RWPE1 (cell line): ENCODE measurements at places on chromosomes 12 and 14.

DNA sequence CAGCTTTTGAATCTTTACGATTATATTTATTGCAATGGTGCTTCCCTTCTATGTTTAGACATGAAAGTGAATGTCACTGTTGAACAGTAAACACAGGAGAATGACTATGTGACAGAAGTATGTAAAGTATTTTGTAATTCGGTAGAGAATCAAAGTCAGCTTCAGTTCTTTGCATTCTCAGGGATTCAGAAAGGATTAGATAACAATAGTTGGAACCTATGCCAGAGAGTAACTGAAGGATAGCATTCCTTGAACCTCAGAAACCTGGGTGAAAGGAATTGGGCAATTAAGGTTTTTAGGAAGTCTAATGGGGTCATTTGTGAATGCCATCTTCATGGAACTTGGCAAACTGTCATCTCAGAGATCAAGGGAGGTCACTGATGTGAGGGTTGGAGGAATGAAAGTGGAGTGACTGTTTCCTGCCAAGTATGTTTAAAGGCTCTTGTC, 305.3 kb upstream of the DDHD1 start:
- peak; percentile 62 for DNase-seq

- DNase-seq, result no peak
These were observed 172.2 kb downstream of the NAV3 start for GRCh38 chr12:78002878-78003277.

GRCh38 chr14:103118018-103118662, 5.1 kb upstream of the TNFAIP2 start:
- DNase-seq, result no peak

DNA sequence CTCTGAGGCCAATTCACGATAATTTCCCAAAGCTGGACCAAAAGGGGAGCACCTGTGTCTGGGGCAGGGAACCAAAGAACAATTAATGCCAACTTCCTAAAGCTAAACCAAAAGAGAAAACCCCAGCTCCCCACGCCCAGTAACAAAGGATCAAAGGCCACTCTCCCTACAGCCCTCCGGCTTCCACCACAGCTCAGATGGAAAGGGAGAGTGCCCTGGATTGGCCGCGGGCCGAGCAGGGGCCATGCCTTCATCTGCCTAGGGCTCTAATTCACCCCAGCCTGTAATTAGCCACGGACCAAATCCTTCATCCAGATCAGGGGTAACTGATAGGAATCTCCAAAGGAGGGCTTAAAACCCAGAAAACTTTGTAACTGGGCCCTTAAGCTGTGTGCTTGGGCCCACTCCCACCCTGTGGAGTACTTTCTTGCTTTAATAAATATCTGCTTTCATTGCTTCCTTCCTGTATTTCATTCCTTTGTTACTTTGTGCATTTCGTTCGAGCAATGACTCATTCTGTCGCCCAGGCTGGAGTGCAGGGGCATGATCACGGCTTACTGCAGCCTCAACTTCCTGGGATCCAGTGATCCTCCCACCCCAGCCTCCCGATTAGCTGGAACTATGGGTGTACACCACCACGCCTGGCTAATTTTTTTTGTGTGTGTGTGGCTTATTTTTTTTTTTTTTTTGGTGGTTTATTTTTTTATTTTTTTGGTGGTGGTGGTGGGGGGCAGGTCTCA, 65.5 kb upstream of the PPP4R3A start:
- no peak for DNase-seq

- no peak for DNase-seq
These were observed 13.5 kb downstream of the TBX3 start for GRCh38 chr12:114670291-114670980.

DNA sequence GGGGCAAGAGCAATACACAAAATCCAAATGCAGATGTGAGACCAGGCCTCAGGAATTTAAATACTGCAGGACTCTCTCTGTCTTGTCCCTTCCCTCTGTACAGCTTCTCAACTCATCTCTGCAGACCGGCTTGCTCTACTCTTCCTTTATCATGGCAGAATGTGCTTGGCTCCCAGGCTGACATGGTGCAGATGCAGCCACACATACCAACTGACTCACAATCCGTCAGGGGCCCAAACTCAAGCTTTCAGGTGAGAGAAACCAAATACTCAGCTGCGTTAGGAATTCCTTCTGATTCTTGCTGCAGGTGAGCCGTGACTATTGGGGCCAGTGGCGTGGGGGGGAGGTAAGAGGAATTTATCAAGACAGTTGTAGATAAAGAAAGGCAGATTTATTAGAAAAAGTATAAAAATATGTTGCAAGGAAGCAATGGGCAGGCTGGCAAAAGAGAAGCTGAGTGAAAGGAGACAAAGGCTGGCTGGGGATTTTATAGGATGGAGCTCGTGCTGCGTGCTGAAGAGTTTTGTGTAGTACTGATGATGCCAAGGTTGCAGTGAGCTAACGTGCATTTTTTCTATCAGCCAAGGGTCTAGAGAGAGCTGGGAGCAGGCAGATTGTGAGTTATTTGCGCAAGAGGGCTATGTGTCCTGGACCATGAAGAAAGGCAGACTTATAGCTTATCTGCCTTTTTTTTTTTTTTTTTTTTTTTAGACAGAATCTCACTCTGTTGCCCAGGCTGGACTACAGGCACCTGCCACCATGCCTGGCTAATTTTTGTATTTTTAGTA, 5.0 kb upstream of the LGALS3 start:
- no peak for DNase-seq

GRCh38 chr12:5827591-5827990, 117.5 kb downstream of the ANO2 start:
- DNase-seq, result no peak

GRCh38 chr14:94673071-94673470, 60.9 kb downstream of the SERPINA3 start:
- no peak for DNase-seq

- no peak for DNase-seq
These were observed 25.1 kb downstream of the RBMS2 start for GRCh38 chr12:56546680-56547079.

DNA sequence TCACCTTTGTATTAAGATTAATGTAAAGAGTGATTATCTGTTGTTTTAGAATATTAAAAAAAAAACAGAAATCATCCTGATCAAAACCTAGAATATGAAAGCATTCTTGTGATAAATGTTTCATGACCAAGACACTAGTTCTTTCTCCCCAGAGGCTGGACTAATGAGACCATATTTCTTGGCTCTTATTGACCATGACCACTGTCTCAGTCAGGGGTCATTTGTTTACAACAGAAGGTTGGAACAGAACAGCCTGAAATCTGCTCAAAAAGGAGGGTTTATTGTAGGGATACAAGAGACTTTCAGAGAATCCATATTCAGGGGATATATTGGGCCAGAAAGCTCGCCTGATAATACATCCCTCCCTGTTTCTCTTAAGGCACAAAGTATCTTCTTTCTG, 87.7 kb downstream of the TMEM30B start:
- DNase-seq, result no peak

DNA sequence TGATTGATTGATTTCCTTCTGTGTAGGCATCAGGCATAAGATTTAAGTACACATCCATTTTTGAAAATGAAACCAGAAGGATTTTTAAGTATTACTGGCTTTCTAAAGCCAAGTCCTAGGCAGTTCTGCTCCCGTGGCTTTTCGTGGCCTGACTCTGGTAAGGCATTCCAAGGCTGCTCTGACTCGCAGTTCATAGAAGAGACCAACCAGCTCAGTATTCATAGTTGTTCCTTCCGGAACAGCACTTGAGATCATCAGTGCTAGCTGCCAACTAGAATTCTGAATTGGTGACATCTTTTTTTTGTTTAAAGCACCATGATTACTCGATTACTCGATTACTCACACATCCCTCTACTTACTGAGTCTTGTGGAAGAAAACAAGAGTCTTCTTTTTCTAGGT, 25.9 kb downstream of the SUDS3 start:
- DNase-seq, result no peak

- peak; percentile 40 for DNase-seq
These were observed 102.8 kb downstream of the SLC16A7 start for GRCh38 chr12:59698600-59698999.

GRCh38 chr12:2893007-2893406, 2.3 kb downstream of the TULP3 start:
- DNase-seq, result no peak

- no peak for DNase-seq
These were observed 59.1 kb downstream of the FAM222A start for GRCh38 chr12:109772622-109773321.

GRCh38 chr12:1630133-1630826, 1.2 kb downstream of the WNT5B start:
- DNase-seq, result no peak

DNA sequence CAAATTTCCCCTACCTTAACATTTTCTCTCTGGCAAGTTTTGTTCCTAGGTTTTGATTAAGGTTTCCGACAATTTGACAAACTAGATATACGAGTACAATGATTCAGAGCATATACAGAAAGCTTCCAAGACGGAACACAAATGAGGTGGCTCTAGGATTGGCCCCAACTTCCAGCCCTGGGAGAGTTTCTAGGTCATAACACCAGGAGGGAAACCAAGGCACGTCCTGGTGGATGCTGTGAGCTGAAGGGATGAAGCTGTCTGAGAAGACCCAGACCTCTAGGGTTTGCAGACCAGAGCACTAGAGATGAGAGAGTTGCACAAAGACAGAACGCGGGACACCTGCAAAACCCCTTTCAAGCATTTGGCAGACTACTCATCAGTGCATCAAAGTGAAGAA, 51.5 kb upstream of the CAND1 start:
- DNase-seq, result no peak

- DNase-seq, result no peak
These were observed 8.6 kb downstream of the ZNF219 start for GRCh38 chr14:21089877-21090193.

GRCh38 chr14:71497645-71498086, 434.6 kb upstream of the RGS6 start:
- DNase-seq, result no peak

GRCh38 chr12:52319097-52319496, 2.1 kb downstream of the KRT83 start:
- DNase-seq, result no peak

GRCh38 chr14:56150645-56151345, 32.6 kb downstream of the PELI2 start:
- no peak for DNase-seq

DNA sequence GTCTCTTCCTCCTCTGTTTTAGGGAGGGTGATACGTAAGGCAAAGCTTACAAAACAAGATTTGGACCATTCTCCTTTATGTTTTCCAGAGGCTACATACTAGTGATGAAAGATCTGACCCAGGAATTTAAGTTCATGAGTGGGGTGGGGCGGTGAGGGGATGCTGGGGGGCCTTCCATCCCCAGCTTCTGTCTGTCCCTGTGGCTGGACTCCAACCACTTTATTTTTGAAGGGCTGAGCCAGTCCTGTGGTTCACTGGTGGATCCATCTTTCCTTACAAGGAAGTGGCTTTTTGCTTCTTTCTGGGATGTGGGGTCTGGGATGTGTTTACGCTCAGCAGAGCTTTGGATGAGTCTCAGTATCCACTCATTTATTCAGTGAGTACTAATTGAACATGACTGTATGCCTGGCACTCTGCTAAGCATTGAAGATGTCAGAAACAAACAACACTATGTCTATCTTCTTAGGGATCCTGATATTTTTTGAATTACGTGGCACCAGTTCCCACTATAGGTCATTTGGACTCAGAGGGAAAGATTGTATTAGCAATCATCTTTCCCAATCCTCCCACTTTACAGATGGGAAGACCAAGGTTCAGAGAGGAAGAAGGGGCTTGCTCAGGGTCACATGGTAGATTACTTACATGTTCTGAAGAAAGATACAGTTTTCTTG, 291.8 kb upstream of the TBX3 start:
- no peak for DNase-seq

DNA sequence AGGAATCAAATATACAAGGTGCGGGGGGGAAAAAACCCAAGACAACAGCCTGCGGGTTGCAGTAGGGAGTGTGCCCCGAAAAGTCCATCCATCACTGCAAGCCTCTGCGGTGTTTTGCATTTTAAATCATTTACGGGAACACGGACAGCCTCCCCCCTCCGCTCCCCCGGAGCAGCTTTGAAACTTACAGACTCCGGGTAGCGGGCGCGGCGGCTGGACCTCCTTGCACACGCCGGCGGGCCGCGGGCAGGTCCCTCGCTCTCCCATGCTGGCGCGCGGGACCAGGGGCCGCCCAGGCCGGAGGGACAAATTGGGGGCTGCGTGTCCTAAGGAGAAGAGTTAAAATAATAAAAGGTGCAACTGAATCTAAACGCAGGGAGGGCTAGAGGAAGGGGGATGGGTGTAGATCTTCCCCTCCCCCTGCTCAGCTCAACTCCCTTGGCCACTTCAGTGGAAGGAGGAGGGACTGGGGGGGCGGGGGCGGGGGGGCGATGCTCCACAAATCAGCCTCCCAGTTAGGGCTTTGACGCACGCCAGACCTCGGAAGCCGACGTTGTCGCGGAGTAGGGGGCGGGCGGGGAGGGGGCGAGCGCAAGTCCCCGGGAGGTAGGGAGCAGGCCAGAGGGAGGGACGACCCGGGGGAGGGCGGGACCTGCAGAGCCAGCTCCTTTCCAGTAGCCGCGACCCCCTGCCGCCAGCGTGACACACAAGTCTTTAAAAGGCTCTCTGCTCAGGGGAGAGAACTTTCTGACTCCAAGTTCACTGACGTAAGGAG, at the start of gene KCNJ8:
Gene KCNJ8, minus strand, starts transcription at position 349 of the 775 bp plus-strand sequence. CDS start 1,090 bp downstream, outside the sequence.
- no peak for DNase-seq

DNA sequence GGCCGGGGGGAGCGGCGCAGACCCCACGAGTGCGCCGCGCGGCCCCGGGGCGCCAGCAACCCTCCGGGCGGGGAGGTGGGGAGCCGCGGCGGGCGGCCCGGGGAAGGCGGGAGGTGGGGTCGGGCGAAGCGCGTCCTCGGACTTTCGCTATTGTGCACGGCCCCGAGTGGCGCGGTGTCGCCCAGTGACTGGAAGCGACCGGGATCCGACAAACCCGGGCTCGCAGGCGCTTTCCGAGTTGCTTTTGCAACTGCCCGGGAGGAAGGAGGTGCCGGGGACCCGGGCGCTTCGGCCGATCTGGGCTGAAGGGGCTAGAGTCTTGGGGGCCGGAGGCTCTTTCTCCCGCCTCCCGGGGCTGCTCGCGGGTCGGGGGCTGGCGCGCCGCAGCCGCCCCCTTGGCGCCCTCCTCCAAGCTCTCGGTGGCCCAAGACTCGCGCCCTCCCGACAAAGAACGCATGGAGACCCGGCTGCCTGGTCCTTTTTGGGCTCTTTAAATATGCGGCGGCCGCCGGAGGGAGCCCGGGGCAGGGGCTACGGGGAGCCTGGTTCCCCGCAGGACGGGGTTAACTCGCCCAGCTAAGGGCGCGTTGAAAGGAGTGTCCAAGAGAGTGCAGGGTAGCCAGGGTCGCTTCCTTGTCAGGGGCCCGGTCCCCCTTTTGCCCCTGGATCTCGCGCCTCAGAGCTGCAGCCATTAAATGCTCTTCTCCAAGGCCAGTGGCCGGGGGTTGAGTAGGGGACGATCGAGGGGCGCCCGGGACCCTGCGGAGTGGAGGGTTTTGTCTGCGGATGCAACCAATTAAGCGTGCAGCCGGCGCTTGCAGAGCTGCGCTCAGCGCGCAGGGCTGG, 1.4 kb downstream of the HMGA2 start:
- DNase-seq, result no peak

GRCh38 chr12:20527417-20528163, 159.3 kb downstream of the PDE3A start:
- DNase-seq, result no peak
